IMR-90 (cell line): ENCODE measurements at places on chromosomes 6 and 20.

DNA sequence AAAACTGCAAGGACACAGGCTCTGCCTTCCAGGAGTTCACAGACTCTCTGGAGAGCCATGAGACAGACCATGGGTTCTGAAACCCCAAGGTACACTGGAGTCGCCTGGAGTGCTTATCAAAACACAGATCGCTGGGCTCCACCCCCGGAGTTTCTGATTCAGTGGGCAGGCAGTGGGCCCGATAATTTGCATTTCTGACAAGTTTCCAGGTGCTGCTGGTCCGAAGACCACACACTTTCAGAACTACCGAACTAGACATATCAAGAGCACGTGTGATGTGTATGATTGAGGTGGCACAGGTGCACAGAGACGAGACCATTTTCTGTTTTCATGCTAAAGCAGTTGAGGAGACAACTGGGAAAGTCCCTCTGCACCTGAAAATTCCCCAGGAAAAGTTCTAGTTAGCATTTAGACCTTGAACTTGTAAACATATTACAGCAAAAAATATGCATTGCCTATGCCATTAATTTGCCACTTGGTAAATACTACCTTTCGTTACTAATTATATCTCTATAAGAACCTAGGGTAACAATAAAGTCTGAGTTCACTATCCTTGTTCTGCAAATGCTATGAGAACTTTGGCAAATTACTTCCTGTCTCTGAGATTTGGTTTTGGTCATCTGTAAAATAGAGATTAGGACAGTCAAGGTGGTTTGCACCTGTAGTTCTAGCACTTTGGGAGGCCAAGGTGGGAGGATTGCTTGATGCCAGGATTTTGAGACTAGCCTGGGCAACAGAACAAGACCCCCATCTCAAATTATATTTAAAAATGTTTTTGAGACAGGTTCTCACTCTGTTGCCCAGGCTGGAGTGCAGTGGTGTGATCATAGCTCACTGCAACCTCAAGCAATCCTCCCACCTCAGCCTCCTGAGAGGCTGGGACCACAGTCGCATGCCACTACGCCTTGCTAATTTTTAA is 14.3 kb upstream of the PIM1 start:
- no peak for DNase-seq

- DNase-seq = no peak
Observed at GRCh38 chr6:131431718-131432117, 141.3 kb upstream of the ARG1 start.

DNA sequence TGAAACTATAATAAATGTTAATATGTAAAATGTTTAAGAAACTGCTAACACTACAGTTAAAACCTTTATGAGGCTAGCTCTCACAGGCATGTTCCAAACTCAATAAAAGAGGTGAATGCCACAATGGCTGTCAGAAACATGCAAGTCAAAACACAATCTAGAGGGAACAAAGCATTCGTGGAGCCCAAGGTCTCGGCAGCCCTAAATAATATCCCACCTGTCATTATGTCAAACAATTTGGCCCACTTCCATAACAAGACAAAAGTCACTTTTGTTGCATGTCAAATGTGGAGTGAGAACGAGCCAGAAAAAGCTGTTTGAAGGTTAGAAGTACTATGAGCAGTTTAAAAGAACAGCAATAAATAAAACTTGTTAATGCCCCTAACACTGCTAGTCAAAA is 181.9 kb downstream of the GMDS start:
- DNase-seq = no peak

GRCh38 chr6:138555421-138555988 is 56.2 kb upstream of the NHSL1 start:
- DNase-seq = no peak

DNA sequence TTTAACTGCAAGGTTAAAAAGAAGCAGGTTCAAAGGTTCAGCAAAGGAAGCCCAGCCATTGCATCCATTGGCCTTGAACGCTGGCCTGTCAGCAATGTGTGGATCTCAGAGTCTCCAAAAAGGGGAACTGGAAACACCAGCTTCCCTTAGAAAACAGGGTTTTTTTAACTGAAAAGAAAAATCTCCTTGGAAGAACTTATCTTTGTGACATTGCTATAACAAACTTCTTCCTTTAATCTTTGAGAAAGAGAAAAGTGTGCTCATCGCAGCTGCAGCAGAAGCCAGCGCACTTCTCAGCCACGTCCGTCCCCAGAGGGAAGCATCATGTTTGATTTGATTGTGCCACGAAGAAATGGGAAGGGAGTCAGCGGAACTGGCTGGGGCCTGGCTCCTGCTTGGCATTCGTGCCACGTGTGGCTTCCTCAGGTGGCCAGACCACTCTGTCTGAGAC is 215.0 kb downstream of the SYNDIG1 start:
- DNase-seq = no peak

DNA sequence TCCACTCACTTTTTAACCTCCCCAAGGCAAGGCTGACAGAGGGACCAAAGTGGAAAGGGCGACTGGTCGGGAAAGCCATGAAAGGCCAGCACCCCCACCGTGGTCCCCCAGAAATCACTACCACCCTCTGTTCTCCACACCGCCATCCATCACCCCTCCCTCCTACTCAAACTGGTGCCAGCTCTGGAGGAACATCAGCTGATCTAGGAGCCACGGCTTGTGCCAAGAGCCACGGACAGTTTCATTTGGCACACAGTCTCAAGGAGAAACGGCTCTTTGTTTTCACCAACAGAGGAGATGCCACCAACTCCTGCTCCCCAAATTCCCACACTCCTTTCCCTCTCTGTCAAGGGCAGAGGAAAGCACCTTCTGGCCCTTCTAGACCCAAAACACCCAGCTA is 26.0 kb downstream of the TBC1D7 start:
- no peak for DNase-seq

- DNase-seq = peak; percentile 59
Observed at GRCh38 chr6:147564556-147564955, 56.1 kb downstream of the SAMD5 start.

GRCh38 chr6:134352786-134353480 is 35.0 kb upstream of the SGK1 start:
- peak; percentile 93 for DNase-seq

DNA sequence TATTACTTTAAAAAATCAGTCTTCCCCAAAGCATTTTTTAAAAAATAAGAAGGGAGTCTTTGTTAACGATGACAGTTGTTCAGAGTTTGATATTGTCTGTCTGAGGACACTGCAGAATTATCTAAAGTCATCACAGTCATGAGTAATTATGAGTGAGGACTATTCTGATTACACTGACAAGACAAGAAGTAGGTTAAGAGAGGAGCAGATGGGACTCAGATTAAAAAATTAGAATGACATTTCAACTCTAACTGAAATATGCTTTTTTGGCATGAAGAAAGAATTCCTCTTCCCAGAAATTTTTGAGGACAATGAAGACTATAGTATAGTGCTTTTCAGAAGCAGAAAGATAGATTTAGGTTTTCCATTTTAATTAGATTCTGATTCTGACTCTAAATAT is 456.5 kb downstream of the EPHA7 start:
- no peak for DNase-seq

GRCh38 chr20:34715384-34715783 is 11.2 kb downstream of the TP53INP2 start:
- DNase-seq = peak; percentile 4

DNA sequence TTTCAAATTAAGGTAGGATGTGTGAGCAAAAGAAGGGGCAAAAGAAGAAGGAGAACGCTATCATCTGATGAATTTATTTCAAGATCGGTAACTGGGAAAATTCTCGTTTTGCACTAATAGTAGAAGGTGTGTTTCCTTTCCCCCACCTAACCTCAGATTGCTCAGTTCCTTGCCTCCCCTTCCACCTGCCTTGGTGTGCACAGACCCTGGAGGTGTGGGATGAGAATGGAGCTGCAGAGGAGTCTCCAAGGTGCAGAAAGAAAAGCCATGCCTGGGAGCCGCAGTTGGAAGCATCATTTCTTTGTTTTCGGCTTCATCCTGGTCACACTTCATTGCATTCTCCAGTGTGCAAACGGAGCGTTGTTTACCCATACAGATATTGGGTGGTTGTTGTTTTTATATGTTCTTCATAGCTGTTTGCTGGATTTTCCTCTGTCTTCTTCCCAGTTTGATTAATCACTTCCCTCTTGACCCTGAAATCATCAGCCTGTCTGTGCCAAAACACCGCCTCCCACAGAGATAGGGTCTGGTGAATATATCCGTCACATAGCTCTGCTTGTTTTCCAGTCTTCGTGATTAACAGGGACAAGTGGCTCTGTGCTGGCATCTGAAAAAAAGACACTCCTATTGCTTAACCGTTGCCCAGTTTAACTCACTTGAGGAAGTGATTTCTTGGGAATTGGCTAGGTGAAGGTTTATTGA is 40.2 kb upstream of the NEDD9 start:
- no peak for DNase-seq

- DNase-seq = peak; percentile 39
Observed at GRCh38 chr20:51313358-51313827, 229.1 kb downstream of the NFATC2 start.

DNA sequence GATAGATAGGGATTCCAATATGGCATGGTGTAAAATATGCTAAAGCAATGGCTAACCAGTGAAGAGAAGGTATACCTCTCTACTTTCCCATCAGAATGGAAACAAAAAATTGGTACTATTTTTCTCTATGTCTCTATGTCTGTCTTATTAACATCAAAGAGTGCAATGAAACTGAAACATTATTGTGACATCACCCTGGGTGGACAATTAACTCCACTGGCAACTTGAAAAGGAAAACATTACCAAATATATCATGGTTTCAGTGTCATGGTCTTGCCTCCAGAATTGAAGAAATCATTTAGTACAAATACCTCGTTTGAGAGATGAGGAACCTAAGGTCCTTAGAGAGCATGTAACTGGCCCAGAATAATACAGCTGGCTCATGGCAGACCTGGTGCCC is 1132.5 kb upstream of the MAP3K7 start:
- DNase-seq = no peak

GRCh38 chr6:148342350-148343046 is at the start of gene SASH1:
Gene SASH1 (plus strand): TSS chr6:148342838. CDS start chr6:148343068, 230 bp downstream.
- peak; percentile 77 for DNase-seq

GRCh38 chr20:16394784-16395183 is 178.5 kb downstream of the KIF16B start:
- DNase-seq = no peak
